Stimulated activated CD8-positive, alpha-beta memory T cell treated with anti-CD3 and anti-CD28 coated beads, Interleukin-12 subunit alpha, Interleukin-12 subunit beta, amount 100 ng/mL, for 1 hour (primary cell): ENCODE measurements at places on chromosomes 7 and 10.

DNA sequence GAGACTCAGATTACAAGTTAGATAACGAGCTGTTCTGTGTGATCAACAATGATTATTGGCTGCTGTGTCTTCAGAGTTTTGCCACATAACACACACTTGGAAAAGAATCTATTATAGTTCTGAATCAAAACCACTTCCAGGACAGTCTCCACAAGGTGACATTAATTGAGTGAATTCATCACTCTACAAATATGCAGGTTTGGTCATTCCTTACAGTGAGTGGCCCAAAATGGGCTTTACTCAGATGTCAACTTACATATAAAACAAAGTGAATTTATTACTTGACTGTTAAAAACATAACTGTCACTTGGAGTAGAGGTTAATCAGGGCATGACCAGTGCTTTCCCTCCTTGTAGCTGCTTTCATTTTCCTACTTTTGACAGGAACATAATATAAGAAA, 984.3 kb downstream of the REEP3 start:
- DNase-seq: no peak

DNA sequence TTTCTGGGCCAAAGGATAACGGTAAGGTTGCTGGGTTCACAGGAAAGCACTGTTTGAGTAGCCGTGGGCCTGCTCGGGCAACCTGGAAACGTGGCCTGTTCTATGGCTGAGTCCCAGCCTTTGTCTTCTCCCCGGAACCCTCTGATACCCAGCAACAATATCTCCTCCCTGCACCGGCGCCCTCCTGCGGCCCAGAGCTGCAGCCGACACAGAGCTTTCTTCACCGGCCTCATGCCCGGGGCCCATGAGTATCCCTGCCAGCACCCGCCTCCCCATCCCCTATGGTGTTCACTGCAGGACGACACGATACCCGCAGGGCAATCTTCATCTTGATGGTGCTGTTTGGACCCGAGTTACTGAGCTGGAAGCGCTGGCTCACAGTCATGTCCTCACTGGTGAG, 38.6 kb upstream of the NCAPG2 start:
- DNase-seq: no peak

GRCh38 chr10:129605986-129606518, 139.0 kb downstream of the MGMT start:
- no peak for DNase-seq

GRCh38 chr10:133379801-133380666, 972 bp downstream of the PAOX start:
- no peak for DNase-seq

DNA sequence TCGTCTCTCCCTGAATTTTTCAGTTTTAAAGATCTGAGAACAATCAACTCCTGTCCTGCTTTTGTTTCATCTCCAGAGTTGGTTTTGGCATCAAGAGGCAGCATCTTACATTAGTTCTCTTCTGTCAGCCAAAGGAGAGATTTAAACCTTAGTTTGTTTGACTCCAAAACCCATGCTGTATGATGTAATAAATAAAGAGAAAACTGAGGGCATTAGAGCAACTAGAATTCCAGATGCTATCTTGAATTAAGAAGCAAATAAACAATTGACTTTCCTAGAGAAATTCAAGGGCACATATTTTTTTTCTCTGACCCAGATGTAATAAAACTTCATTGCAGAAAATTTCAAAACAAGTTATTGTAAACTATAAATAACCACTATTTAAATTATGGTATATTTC, 54.4 kb downstream of the INHBA start:
- no peak for DNase-seq

DNA sequence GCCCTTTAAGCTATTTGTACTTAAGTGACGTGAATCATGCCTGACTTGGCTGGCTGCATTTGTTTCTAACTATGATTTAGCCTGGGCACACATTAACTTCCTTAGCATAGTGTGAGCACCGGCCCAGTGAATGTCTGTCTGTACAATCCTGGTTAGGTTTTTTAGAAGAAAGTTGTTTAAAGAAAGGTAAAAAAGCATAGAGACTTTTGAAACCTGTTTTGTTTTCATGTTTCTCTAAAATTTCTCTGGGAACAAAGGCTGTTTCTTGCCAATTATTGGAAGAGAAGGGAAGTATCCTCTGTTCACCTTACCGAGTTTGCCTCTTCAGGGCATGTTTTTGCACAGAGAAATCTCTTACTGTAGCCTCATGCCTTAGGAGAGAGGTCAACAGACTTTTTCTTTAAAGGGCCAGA, 42.9 kb upstream of the MET start:
- DNase-seq: no peak
